ENCODE measurements at places on chromosomes 7 and 10.

DNA sequence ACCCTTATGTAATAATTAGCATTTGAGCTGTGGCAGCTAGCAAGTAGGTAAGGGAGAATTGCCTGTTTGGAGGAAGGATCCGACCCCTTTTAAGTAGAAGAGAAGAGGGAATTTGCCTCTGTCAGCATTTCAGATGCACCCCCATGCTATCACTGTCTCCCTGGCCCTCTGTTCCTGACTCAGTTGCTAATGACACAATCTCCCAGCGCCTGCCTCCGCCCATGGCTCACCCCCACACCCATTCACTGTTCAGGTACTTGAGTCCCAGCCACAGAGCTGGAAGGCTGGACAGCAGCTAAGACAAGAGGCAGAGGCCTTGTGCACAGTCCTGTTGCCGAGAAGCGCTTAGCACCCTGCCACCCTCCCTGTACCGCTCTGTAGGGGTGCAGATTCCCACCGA, 512.3 kb upstream of the GALNT17 start:
- no peak for DNase-seq

DNA sequence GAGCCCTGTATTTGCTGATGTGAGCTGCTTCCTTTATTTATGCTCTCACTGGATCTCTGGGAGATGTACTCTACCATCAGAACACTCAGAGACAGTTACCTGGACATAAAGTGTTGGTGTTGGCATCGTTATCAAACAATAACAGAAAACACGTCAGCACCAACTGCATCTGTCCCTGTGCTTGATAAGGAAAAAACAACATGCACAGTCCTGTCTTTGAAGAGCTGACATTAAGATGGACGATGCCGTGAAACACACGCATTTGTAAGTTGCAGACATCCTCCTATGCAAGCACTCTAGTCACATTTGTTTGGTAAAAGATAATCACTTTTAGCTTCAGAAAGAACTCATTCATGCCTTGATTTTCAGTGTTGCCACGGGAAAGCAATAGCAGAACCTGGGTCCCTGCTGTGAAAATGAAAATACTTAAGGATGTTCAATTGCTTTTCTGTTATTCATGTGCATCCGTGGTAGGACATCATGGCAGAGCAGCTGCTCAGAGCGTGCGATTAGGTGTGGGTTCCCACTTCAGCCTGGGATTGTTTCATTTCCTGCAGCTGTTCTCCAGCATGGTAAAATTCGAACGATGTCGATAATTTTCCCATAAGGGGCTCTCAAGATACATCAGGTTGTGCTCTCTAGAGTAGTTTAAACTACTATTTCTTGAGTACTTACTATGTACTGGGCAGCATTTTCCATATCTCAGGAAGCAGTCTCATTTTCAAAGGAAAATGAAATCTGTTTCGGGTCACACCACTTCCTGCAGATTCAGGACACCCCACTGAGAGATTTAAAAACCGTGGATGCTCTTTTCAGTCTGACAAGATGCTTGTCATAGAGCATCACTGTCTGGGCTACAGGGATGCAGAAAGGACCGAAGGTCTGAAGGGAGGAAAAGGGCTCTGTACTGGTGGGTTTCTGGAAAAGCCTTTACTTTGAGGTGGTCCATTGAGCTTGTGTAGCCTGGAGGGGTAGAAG, 248.7 kb downstream of the CAMK1D start:
- no peak for DNase-seq

GRCh38 chr7:57404343-57404966, 45.5 kb upstream of the ZNF716 start:
- no peak for DNase-seq

- no peak for DNase-seq
Measured at GRCh38 chr7:2944739-2945138, 98.9 kb downstream of the CARD11 start.

- no peak for DNase-seq
Measured at GRCh38 chr10:114603948-114604347, 54.1 kb downstream of the ABLIM1 start.

GRCh38 chr7:155992974-155993373, 180.7 kb upstream of the SHH start:
- no peak for DNase-seq

DNA sequence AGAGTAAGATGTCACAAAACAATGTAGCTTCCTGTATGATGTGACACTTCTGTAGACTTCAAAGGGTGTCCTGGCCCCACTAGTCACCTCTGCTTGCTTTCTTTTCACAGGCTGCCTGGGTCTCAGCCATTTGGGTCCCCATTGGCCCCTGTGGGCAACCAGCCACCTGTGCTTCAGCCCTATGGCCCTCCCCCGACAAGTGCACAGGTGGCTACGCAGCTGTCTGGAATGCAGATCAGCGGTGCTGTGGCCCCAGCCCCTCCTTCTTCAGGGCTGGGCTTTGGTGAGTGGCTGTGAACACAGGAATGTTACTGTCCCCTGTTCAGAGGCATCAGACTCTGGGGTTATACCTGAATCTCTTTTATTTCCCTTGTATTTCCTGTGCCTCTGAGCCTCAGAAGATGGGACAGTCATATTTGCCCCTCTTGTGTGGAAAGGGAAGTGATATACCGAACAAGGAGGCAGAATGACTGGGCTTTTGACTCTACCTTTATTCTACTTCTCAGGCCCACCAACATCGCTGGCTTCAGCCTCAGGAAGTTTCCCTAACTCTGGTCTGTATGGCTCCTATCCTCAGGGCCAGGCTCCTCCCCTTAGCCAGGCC, 15.4 kb downstream of the SEC24C start:
- peak; percentile 36 for DNase-seq

- no peak for DNase-seq
Measured at GRCh38 chr10:102927311-102928010, 9.4 kb downstream of the CNNM2 start.

- no peak for DNase-seq
Measured at GRCh38 chr10:121221072-121221471, 369.9 kb downstream of the WDR11 start.

GRCh38 chr7:155694851-155695250, 50.4 kb downstream of the RBM33 start:
- DNase-seq = no peak

- no peak for DNase-seq
Measured at GRCh38 chr7:158996214-158997109, 140.1 kb downstream of the DYNC2I1 start.

Data from stimulated activated CD8-positive, alpha-beta memory T cell treated with anti-CD3 and anti-CD28 coated beads, Interleukin-12 subunit alpha, Interleukin-12 subunit beta, amount 100 ng/mL, for 4 hours (primary cell).